Right atrium auricular region (tissue), 2 donors: ENCODE measurements at places on chromosomes 7 and 10. TPM values are rescaled to one million over a fixed set of nuclear protein-coding genes. Genes with fewer than 3 reads are reported as not detected.

DNA sequence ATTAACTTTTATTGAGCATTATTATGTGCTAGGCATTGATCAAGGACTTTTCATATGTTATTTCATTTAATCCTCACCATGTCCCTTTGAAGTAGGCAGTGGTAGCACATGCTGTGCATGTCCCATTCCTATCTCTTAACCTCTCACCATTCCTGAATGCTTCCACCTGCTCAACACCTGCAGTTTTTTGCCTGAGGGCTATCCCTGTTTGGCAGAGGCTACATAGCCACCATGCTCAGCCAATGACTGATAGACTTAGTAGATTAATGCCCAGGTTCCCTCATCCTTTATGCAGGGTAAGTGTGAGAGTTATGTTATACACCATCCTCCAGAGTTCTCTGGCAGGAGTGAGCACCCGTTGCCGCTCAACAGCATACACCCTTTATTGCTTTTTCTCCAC is 387.8 kb downstream of the BBS9 start:
- no peak overlapping the region for H3K4me3 ChIP-seq
- DNase-seq, result no peak
- H3K27me3 ChIP-seq, result no peaks in the 10 kb centered on the region
- H3K36me3 ChIP-seq, result no peaks in the 10 kb centered on the region
- no peak overlapping the region for H3K27ac ChIP-seq

AEBP1 gene
- 193 TPM for total RNA-seq

DNA sequence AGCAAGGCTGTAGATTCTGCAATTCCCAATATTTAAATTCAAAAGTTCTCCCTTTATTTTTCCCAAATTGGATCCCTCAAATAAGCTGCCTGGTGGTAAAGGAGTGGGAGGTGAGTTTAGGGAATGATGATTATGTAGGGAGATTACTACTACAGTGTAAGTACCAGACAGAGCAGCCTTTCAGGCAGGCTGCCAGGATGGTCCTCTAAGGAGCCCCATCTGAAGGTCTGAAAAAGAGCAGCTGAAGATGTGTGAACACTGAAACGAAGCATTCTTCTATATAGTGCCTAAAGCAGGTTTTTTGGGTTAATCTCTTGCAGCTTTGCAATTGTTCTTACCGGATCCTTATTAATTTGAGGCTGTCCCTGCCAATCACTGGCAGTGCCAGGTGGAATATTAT is 84.7 kb downstream of the CREB5 start:
- H3K4me1 ChIP-seq, result no peaks in the 10 kb centered on the region
- H3K4me3 ChIP-seq, result no peak overlapping the region

ATG9B gene
- not detected for total RNA-seq

- H3K27me3 ChIP-seq, result no peaks in the 10 kb centered on the region
- H3K4me1 ChIP-seq, result peaks cover 9% of the 10 kb centered on the region
- no peak overlapping the region for H3K4me3 ChIP-seq
- DNase-seq, result no peak
- no peaks in the 10 kb centered on the region for H3K36me3 ChIP-seq
- H3K27ac ChIP-seq, result no peak overlapping the region
Measured at GRCh38 chr7:76371396-76371795, 12.6 kb upstream of the YWHAG start.

DNA sequence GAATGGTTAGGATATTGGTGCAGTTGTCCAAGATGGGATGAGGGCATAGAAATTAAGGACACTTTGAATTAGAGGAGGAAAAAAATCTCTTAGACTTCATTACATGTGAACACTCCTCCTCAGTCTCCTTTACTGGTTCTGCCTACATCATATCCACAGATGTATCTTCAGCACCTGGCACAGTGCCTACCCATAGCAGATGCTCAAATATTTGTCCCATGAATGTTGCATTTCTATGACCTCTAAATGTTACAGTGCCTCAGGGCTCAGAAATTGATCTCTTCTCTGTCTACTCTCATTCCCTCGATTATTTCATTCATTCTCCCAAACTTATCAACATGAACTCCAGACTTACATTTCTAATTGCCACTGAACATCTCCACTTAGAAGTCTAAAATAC is 17.1 kb downstream of the CNNM1 start:
- H3K36me3 ChIP-seq, result no peaks in the 10 kb centered on the region
- no peak overlapping the region for H3K27ac ChIP-seq
- H3K4me1 ChIP-seq, result no peaks in the 10 kb centered on the region
- DNase-seq, result no peak

- no peak overlapping the region for H3K27ac ChIP-seq
- no peaks in the 10 kb centered on the region for H3K27me3 ChIP-seq
- H3K36me3 ChIP-seq, result no peaks in the 10 kb centered on the region
- H3K4me1 ChIP-seq, result no peaks in the 10 kb centered on the region
- H3K4me3 ChIP-seq, result no peak overlapping the region
Measured at GRCh38 chr7:127287133-127287532, 34.4 kb upstream of the GRM8 start.

DNA sequence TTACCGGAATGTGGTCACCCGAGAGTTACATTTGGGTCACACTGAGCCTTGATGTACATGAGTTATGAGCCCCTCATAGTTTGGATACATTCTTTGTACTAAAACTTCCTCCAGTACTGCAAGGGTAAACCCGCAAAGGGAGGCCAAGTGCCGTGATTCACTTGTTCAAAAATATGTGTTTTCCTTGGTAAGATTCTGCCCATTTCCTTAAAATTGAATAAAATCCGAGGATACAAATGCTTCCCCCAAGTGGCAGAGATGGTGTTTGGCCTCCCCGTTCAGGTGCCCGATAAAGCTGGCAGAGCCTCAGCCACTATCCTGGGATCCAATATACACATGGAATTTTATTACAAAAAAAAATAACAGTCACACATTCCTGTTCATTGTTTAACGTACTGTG is 268.3 kb downstream of the DIP2C start:
- no peak for DNase-seq
- H3K4me1 ChIP-seq, result no peaks in the 10 kb centered on the region
- H3K36me3 ChIP-seq, result peaks cover 29% of the 10 kb centered on the region
- H3K27ac ChIP-seq, result no peak overlapping the region
- no peak overlapping the region for H3K4me3 ChIP-seq
- H3K27me3 ChIP-seq, result no peaks in the 10 kb centered on the region

- H3K4me1 ChIP-seq, result peaks cover 7% of the 10 kb centered on the region
- no peak overlapping the region for H3K4me3 ChIP-seq
- H3K27ac ChIP-seq, result no peak overlapping the region
- H3K27me3 ChIP-seq, result no peaks in the 10 kb centered on the region
- no peaks in the 10 kb centered on the region for H3K36me3 ChIP-seq
Measured at GRCh38 chr7:102167254-102167653, 119.4 kb upstream of the SH2B2 start.

GRCh38 chr10:35397953-35398352 is 61.6 kb downstream of the CCNY start:
- H3K4me1 ChIP-seq, result no peaks in the 10 kb centered on the region
- no peak overlapping the region for H3K4me3 ChIP-seq
- no peaks in the 10 kb centered on the region for H3K36me3 ChIP-seq
- H3K27ac ChIP-seq, result no peak overlapping the region

TCF7L2 gene
- 8.5 TPM for total RNA-seq

SPDYE11 gene
- not detected for total RNA-seq

GRCh38 chr7:32762925-32763293 is 128.7 kb downstream of the KBTBD2 start:
- H3K27me3 ChIP-seq, result no peaks in the 10 kb centered on the region
- H3K4me1 ChIP-seq, result no peaks in the 10 kb centered on the region
- no peak overlapping the region for H3K4me3 ChIP-seq
- no peak for DNase-seq
- no peak overlapping the region for H3K27ac ChIP-seq

DNA sequence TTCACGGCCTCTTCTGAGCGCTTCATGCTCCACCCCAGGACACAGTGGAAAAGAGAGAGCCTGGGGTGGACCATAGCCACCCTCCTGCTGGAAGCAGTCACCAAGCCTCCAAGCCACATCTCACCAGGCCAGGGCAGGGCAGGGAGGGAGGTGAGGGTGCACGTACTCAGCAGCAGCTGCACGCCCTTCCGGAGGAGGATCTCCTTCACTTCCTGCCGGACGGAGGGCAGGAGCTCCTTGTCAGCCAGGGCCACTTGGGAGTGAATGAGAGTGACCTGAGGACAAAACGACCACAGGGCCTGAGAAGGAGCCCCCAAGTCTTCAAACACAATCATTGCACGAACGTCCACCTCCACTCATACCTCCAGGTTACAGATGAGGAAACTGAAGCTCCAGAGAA is 15.0 kb downstream of the AIFM2 start:
- no peak overlapping the region for H3K27ac ChIP-seq
- no peak for DNase-seq
- H3K27me3 ChIP-seq, result no peaks in the 10 kb centered on the region
- H3K4me3 ChIP-seq, result no peak overlapping the region

DNA sequence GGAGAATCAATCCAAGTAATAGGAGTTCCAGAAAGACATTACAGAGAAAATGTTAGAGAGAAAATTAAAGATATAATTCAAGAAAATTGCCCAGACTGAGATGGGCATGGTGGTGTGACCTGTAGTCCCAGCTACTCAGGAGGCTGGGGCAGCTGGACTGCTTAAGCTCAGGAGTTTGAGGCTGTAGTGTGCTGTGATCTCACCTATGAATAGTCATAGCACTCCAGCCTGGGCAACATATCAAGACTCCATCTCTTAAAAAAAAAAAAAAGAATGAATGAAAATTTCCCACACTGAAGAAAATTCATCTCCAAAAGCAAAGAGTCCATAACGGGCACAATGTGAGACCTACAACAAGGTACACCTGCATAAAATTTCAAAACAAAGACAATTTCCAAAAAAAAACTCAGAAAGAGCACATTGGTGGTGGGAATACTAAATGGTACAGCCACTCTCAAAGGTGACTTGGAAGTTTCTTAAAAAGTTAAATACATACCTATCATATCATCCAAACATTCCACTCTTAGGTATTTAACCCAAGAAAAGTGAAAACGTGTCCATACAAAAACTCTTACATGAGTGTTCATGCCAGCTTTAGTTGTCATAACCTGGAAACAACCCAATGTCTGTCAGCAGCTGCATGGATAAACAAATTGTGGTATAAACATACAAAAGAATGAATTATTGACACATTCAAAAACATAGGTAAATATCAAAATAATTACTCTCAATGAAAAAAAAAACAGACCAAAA is 6.9 kb upstream of the RGS10 start:
- H3K36me3 ChIP-seq, result no peaks in the 10 kb centered on the region
- H3K4me1 ChIP-seq, result no peaks in the 10 kb centered on the region
- no peaks in the 10 kb centered on the region for H3K27me3 ChIP-seq
- no peak overlapping the region for H3K27ac ChIP-seq
- no peak overlapping the region for H3K4me3 ChIP-seq

CHAT gene
- total RNA-seq, result not detected

DNA sequence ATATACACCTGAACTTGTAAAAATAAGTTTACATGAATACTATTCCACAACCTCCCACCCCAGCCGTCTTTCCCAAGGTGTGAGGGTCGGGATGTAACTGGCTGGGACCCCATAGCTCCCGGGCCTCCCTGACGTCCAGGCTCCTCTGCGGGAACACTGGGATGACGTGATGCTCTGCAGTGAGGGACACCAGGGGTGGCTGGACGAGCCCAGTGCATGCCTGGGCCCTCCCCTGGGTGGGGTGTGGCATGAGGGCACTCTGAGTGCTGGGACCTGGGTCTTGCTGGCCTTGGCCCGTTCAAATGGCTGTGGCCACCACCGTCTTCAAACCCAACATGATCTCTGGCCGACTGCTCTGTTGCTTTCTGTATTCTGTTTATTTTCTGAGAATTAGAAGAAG is 182.4 kb downstream of the DNAJB6 start:
- no peak overlapping the region for H3K27ac ChIP-seq
- H3K4me1 ChIP-seq, result no peaks in the 10 kb centered on the region
- H3K27me3 ChIP-seq, result no peaks in the 10 kb centered on the region
- peak; percentile 28 for DNase-seq
- H3K4me3 ChIP-seq, result no peak overlapping the region
- no peaks in the 10 kb centered on the region for H3K36me3 ChIP-seq

DNA sequence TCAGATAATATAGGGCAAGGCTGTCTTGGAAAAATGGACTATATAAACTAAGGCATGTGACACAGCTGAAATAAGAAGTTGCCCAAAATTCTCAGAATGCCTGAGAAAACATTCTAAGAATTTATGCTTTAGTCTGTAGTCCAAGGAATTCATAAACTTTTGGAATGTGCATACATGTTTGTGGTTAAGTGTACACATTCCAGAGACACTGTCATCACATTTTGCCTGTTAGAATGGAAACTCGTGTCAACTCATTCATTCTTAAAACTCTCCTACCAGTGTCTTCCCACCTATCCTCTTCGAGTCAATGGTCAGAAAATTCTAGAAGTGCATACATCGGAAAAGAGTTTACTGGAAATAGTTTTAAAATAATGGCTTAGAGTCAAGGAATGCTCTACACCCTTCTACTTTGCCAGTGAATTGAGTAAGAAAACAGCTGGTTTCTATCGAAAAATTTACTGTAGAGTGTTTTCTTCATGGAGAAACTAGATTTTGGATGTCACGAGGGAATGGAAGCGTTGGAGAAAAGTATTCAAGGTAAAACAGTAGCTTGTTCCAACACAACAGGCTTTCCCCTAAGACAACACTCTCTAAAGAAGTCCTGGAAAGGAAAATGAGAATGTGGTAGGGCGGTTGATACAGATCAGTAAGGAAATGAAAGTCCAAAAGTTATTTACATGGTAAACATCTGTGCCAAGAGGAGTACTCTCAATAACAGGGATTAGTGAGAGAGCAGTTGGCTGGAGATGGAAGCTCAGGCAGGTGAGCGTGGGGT is 1177.6 kb upstream of the C7orf33 start:
- no peaks in the 10 kb centered on the region for H3K36me3 ChIP-seq
- no peaks in the 10 kb centered on the region for H3K27me3 ChIP-seq
